Activated CD8-positive, alpha-beta memory T cell treated with anti-CD3 and anti-CD28 coated beads, Interleukin-2, amount 10 ng/mL, durations not matched to agents 7 days and 5 days (primary cell): ENCODE measurements at places on chromosomes 1 and 21. TPM values are rescaled to one million over a fixed set of nuclear protein-coding genes. Genes with fewer than 3 reads are reported as not detected.

- H3K4me1 ChIP-seq: no peaks in the 10 kb centered on the region
- no peak overlapping the region for H3K27ac ChIP-seq
- H3K27me3 ChIP-seq: no peaks in the 10 kb centered on the region
These were observed 14.5 kb upstream of the PRDM16 start for GRCh38 chr1:3054474-3054873.

DNA sequence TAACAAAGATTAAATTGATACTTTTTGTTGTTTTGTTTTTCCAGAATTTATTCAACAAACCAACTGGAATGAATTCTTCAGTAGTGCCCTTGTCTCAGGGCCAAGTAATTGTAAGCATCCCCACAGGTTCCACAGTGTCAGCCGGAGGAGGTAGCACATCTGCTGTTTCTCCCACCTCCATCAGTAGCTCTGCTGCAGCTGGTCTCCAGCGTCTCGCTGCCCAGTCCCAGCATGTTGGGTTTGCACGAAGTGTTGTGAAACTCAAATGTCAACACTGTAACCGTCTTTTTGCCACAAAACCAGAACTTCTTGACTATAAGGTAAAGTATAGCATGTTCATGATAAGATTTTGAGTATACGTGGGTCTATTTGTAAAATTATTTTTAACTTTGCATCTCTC is 118.5 kb downstream of the ZMYM4 start:
- H3K27me3 ChIP-seq: no peaks in the 10 kb centered on the region
- H3K36me3 ChIP-seq: peaks cover 15% of the 10 kb centered on the region
- no peaks in the 10 kb centered on the region for H3K4me1 ChIP-seq
- DNase-seq: no peak
- no peak overlapping the region for H3K27ac ChIP-seq
- H3K4me3 ChIP-seq: no peak overlapping the region

GRCh38 chr21:24200052-24200451 is 1407.2 kb downstream of the MRPL39 start:
- no peak for DNase-seq
- H3K4me1 ChIP-seq: no peaks in the 10 kb centered on the region
- no peak overlapping the region for H3K4me3 ChIP-seq
- no peaks in the 10 kb centered on the region for H3K36me3 ChIP-seq

The FCGR3A gene
- total RNA-seq: 0.61 TPM

GRCh38 chr1:106651028-106651762 is 405.3 kb upstream of the PRMT6 start:
- H3K27ac ChIP-seq: no peak overlapping the region
- no peak overlapping the region for H3K4me3 ChIP-seq
- H3K4me1 ChIP-seq: no peaks in the 10 kb centered on the region
- H3K36me3 ChIP-seq: no peaks in the 10 kb centered on the region

- H3K36me3 ChIP-seq: no peaks in the 10 kb centered on the region
- H3K27ac ChIP-seq: no peak overlapping the region
- H3K4me3 ChIP-seq: no peak overlapping the region
- H3K4me1 ChIP-seq: no peaks in the 10 kb centered on the region
These were observed 10.7 kb downstream of the EPHA2 start for GRCh38 chr1:16145030-16145661.

GRCh38 chr1:44584167-44584566 is 90.1 kb downstream of the TMEM53 start:
- H3K4me1 ChIP-seq: no peaks in the 10 kb centered on the region
- DNase-seq: no peak
- H3K27me3 ChIP-seq: peaks cover 13% of the 10 kb centered on the region
- no peaks in the 10 kb centered on the region for H3K36me3 ChIP-seq

GRCh38 chr1:91856996-91857395 is 29.0 kb downstream of the TGFBR3 start:
- no peak for DNase-seq
- H3K4me3 ChIP-seq: no peak overlapping the region
- H3K36me3 ChIP-seq: peaks cover 10% of the 10 kb centered on the region
- no peaks in the 10 kb centered on the region for H3K27me3 ChIP-seq
- H3K27ac ChIP-seq: no peak overlapping the region
- peaks cover 1% of the 10 kb centered on the region for H3K4me1 ChIP-seq

The NPHS2 gene
- total RNA-seq: not detected

The MRPS21 gene
- 70.9 TPM for total RNA-seq

DNA sequence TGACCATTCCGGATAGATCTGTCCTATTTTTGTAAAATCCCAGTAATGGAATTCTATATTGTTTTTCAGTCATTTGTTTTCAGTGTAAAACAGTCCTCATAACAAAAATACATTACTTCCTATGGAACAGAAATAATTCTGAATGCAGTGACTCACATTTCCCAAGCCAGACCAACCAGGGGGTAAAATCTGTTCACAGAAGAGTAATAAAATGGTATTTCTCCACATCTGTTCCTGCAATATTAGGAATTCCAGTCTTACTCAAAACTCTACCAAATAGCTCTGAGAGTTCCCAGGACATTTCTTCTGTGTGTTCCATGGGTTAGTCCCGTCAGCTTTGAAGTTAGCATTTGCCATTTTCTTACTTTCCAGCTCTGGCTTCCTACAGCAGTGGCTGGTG is 2.6 kb upstream of the DDR2 start:
- DNase-seq: no peak
- H3K27ac ChIP-seq: no peak overlapping the region
- peaks cover 6% of the 10 kb centered on the region for H3K27me3 ChIP-seq
- peaks cover 11% of the 10 kb centered on the region for H3K4me1 ChIP-seq
- H3K4me3 ChIP-seq: no peak overlapping the region
- H3K36me3 ChIP-seq: no peaks in the 10 kb centered on the region

DNA sequence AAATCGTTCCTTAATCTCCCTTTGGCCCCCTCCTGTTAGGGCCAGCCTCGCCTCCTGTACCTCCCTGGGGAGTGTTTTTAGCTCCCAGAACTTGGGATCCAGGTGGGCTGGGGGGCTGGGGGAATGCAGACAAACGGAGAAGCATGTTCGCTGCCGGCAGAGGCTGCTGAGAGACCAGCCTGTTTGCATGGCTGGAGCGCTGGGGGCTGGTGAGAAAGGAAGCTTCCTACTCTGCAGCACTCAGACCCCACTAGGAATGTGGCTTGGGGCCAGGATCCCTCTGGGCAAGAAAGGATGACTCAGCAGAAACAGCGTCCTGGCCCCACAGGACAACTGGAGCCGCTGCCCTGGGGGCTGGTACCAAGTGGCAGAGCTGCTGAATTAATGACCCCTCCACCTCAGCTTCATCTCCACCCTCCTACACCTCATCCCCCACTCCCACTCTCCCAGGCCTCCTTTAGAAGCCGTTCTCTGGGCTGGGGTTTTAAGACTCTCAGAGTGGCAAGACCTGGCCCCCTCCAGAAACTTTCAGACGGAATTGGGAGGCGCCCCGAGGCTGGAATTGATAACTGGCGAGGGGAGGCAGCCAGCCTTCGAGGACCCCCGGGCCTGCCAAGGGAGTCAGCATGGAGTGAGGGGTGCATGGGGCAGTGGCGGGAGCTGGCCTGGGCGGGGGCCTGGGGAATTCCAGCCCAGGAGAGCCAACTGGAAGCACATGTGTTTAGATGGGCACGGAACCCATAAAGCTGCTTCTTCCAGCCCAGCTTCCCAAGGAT is 28.5 kb upstream of the EPS8L3 start:
- peak; percentile 38 for DNase-seq
- no peaks in the 10 kb centered on the region for H3K27me3 ChIP-seq
- H3K36me3 ChIP-seq: no peaks in the 10 kb centered on the region
- no peak overlapping the region for H3K4me3 ChIP-seq
- H3K27ac ChIP-seq: peak overlapping the region; percentile 96

The BARHL2 gene
- not detected for total RNA-seq

DNA sequence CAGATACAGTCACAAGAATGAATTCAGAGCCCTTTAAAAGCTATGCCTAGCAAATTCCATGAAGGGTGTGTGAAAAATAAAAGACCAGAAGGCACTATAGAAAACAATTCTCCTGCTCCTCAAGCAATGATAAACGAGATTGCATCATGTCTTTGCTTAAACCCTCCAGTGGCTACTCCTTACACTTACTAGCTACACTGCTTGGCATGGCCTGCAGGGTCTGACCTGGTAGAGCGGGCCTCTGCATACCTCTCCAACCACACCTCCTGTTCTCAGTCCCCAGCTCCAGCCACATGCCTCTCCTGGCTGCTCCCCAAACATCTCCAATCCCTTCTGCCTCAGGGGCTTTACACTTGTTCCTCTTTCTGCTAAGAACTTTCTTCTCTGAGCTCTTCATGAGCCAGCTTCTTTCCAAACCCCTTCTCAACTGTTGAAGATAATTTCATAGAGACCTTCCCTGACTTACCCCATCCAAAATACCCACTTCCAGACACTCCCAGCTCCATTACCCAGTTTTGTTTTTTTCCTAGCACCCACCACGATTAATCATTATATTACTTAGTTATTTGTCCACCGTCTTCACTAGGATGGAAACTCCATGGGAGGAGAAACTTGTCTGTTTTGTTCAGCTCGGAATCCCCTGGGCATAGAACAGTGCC is 11.2 kb upstream of the CREG1 start:
- no peaks in the 10 kb centered on the region for H3K36me3 ChIP-seq
- DNase-seq: no peak
- H3K4me3 ChIP-seq: no peak overlapping the region

- H3K4me1 ChIP-seq: no peaks in the 10 kb centered on the region
- no peak for DNase-seq
- H3K4me3 ChIP-seq: no peak overlapping the region
- H3K27me3 ChIP-seq: no peaks in the 10 kb centered on the region
- no peaks in the 10 kb centered on the region for H3K36me3 ChIP-seq
These were observed 424.2 kb upstream of the VAMP3 start for GRCh38 chr1:7346600-7347570.

DNA sequence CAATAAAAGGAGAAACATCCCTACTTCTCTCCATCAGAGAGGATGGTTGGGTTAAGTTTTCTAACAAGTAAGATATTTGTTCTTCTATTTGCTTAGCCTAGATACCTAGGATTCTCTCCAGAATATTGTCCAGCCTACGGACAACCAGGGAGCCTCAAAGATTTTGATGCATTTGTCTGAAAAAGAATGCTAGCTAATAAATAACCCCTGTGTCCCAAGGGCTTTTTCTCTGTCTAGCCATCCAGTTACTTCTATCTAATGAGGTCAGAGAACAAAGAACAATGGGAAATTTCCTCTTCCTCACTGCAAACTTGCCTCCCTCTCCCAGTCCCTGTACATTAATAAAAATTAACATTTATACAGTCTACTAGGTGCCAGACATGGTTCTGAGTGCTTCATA is 810 bp downstream of the RGS5 start:
- H3K36me3 ChIP-seq: no peaks in the 10 kb centered on the region
- no peak for DNase-seq
- H3K4me1 ChIP-seq: no peaks in the 10 kb centered on the region
- peaks cover 2% of the 10 kb centered on the region for H3K27me3 ChIP-seq

The PRSS38 gene
- total RNA-seq: not detected

DNA sequence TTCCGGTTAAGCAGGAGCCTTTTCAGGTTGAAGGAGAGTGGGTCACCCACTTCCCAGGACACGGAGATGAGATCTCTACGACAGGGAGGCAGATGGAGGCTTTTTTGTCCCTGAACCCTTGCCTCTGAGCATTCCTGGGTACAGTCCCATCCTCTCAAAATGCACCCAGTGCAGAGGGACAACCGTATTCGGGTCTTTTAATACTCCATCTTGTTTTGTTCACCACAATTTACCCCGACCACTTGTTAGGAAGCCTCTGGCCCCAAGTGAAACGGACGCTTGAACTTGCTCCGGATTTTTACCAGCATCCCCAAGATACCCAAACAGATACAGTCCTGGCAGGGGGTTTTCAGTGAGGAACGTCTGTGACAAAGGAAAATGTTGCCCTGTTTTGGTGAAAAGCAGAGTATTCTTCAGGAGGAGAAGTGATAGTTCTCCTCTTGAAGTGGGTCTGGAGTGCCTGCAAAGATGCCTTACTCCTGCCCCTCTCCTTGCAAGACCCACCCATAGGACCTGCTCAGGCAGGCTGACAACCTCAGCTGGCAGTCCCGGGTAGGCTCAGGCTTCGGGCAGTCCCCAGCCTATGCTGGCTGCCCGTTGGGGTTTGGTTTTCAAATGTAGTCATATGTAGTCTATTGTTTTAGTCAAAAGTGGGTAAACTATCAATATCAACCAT is 669 bp upstream of the ARL8A start:
- no peaks in the 10 kb centered on the region for H3K27me3 ChIP-seq
- peaks cover 21% of the 10 kb centered on the region for H3K36me3 ChIP-seq
- DNase-seq: peak; percentile 75
- H3K27ac ChIP-seq: peak overlapping the region; percentile 90
- peak overlapping the region; percentile 85 for H3K4me3 ChIP-seq

The TEKT2 gene
- total RNA-seq: not detected
